AG04449 (cell line): ENCODE measurements at places on chromosomes 13 and 19.

GRCh38 chr13:112828756-112829155 lies 138.9 kb downstream of the ATP11A start:
- DNase-seq, result no peak

- DNase-seq, result no peak
Observed at GRCh38 chr19:3367628-3368440, 1.5 kb downstream of the NFIC start.

- no peak for DNase-seq
Observed at GRCh38 chr19:15962319-15962718, 13.5 kb downstream of the OR10H4 start.

DNA sequence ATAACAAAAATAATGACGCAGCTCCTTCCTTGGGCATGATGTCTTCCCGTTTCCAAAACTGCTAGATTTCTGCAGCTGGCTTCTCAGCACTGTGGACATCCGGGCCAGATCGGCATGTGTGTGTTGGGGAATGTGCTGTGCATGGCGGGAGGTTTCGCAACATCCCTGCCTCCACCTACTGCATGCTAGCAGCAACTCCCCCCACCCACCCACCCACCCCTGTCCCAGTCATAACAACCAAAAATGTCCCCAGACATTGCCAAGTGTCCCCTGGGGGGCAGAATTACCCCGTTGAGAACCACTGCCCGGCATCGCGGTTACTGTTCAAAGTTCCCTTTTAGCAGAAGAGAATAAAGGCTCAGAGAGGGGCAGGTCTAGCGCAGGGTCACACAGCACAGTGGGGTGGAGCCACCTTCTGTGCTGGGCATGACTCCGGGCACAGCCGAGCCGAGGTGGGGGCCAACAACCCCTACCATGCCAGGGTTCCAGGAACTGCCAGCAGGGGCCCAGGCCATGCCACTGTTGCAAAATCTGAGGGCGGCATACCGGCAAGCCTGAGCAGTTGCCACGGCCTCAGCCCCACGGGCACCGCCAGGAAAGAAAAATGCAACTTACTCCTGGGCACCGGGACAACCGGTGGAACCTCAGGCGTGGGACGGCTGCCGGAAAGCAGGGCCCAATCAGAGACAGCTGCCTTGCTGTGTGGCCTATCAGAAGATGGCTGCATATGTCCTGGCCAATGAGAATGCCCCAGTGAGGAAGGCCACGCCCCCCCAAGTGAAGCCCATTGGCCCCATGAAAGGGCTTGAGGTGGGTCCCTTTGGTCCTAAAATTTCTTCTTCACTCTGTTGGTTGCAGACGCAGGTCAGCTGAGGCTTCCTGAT lies 22.5 kb upstream of the NFIC start:
- DNase-seq, result no peak

GRCh38 chr19:58021541-58022282 lies 12.1 kb upstream of the ZSCAN1 start:
- DNase-seq, result no peak

- DNase-seq, result no peak
Observed at GRCh38 chr19:14674764-14675163, at the start of gene ADGRE3. Gene ADGRE3 (minus strand): TSS chr19:14674844. CDS start chr19:14674770, 74 bp downstream.

GRCh38 chr13:85508683-85509329 lies 290.4 kb downstream of the SLITRK6 start:
- no peak for DNase-seq

GRCh38 chr13:109096101-109096500 lies 466.7 kb downstream of the MYO16 start:
- DNase-seq, result no peak

- DNase-seq, result no peak
Observed at GRCh38 chr19:52094526-52095130, 937 bp downstream of the ZNF841 start.

DNA sequence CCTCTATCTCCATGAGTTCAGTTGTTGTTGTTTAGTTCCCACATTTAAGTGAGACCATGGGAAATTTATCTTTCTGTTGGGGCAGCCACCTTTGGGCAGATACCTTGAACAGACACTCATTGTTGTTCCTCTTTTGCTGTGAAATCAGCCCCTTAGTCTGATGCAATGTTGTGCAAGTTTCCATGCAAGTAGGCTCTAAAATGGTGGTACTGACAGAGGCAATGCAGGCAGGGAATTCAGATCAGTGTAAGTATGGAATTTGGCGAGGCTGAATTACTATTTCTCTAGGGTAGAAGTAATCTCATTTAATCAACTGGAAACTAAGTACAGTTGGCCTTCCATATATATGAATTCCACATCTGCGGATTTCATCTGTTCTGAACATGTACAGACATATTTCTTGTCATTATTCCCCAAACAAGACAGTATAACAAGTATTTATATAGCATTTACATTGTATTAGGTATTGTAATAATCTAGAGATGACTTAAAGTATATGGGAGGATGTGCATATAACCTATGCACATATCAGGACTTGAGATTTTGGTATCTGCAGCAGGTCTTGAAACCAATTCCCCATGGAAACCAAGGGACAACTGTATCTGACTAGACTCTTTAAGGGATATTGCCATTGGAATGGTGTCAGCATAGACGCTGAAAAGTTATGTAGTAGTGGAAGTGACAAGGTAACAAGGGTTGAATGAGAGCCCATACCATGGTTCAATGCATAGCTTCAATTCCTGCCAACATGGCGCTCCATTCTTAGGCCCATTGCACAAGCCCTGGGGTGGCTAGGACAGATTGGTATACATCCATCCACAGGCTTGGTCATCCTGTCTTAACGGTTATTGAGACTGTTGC lies 281.5 kb upstream of the HTR2A start:
- no peak for DNase-seq

DNA sequence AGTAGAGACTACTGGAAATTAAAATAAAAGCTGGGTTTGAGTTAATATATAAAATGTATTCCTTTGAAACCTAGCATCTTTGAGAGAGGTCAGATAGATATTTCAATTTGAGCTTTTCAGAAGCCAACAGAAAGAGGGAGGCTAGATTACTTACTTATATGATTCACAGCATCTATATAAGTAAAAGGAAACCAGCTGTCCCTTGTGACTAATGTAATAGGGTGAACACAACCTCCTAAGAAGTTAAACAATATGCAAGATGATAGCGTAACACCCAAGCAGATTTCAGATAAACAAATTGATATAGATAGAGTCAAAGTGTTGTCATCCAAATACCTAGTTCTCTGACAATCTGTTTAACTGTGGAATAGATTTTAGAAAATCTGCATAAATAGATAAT lies 393.5 kb upstream of the GPC6 start:
- no peak for DNase-seq

GRCh38 chr19:31181535-31181934 lies 167.7 kb downstream of the TSHZ3 start:
- DNase-seq, result no peak

DNA sequence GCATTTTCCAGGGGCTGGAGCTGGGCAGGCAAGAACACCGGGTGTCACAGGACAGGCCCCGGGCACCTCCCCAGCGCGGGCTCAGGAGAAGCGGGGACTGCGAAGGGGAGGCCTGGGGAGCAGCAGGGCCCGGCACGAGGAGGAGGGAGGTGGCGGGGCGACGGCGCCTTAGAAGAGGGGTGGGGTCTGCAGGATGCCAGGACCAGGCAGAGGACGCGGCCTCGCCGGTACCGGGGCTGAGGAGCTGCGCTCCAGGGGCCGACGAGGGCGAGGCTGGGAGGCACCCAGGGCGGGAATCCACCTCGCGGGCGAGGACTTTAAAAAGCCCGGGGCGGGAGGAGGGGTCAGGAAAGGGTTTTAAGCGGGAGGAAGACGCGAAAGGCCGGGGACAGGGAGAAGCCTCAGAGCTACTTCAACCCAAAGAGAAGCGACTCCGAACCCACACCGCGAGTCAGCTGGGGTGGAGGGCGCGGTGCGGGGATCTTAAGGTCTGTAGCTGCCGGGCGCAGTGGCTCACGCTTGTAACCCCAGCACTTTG lies 665 bp downstream of the ZNF347 start:
- DNase-seq, result no peak

GRCh38 chr13:109834973-109835720 lies 48.8 kb upstream of the IRS2 start:
- DNase-seq, result no peak

DNA sequence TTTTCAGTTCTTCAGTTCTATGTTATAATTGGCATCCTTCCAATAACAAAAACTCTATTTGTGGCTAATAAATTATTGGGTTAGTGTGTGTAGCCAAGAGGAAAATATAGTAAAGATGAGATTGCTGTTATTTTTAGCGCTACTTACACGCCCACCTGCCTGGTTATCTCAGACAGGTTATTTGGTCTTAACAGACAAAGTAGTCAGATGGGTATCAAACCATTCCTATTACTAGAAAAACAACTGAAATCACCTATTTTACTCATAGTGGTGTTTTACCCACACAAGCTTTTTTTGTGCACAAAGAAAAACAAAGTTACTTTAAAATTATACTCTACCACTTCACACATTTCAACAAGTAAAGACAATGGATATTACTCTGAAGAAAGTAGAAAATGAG lies 151.2 kb downstream of the TBC1D4 start:
- no peak for DNase-seq

DNA sequence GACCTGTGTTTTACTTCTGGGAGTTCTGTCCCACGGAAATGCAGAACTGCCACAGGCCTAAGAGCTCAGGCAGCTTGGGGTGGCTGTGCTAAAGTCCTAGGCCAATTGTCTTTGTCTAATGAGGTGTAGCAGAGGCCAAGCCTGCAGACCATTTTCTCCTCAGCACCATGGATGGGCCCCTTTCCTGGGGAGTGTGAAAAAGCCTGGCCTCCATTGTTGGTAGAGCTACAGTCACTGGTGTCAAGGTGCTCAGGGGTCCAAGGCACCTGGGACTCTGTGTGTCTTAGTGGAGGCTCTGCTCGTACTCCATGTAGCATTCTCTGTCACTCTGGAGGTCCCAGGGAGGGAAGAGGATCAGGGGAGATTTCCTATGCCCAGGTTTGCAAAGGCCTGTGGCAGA lies 329.6 kb downstream of the SLITRK5 start:
- DNase-seq, result no peak

- DNase-seq, result no peak
Observed at GRCh38 chr19:29483641-29483920, 42.2 kb upstream of the VSTM2B start.

GRCh38 chr13:73684286-73684685 lies 449.9 kb downstream of the KLF12 start:
- no peak for DNase-seq

DNA sequence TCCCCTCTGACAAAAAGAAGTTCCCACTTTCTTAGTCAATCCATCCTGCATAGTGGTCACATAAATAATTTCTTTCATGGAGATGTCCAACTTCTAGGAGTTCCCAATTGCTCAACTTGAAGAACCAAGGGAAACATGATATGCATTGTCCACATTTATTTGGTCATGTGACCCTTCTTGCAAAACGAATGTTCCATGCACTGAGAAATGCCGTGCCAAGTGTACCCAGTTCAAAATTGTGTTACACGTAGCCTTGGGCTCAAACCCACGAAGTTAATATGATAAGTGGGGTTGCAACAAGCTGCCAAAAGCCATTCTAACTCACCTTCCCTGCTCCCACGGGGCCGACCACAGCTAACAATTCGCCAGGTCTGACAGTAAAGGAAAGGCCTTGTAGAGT lies 113.1 kb downstream of the ABCC4 start:
- no peak for DNase-seq

GRCh38 chr13:101452519-101453485 lies at the start of gene ITGBL1:
Gene ITGBL1 (plus strand): TSS chr13:101452675. CDS start chr13:101452834, 159 bp downstream.
- DNase-seq, result no peak

GRCh38 chr19:45469945-45470761 lies 2.4 kb downstream of the FOSB start:
- no peak for DNase-seq

DNA sequence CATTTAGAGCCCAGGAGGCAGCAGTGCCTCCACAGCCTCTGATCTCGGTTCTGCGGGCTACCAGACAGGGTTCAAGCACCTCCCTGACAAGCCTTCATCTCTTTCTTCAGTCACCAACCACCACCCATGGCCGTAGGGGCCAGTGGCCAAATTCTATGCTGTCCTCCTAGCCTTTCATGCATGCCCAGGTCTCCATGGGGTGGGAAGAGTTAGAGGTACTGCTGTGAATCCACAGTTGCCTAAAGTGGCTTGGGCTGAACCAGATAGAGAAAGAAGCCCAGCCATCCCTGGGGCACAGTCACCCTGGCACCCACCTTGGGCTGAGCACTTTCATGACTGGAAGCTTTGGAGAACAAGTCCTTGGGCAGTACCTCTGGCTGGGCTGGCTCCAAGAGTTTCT lies 97.4 kb downstream of the ZDHHC20 start:
- DNase-seq, result no peak

- no peak for DNase-seq
Observed at GRCh38 chr13:72181661-72182060, 314.7 kb upstream of the DACH1 start.

DNA sequence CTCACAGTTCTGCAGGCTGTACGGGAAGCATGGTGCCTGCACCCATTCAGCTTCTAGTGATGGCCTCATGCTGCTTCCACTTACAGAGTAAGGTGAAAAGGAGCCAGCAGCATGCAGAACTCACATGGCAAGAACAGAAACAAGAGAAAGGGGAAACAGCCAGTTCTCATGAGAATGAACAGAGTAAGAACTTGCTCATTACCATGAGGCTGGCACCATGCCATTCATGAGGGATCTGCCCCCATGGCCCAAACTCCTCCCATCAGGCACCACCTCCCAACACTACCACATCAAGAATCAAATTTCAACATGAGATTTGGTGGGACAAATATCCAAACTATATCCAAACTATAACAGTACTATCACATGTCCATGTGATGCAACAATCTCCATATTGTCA lies 72.1 kb downstream of the KATNAL1 start:
- no peak for DNase-seq

- DNase-seq, result no peak
Observed at GRCh38 chr13:27423333-27423732, 1.1 kb upstream of the GTF3A start.

DNA sequence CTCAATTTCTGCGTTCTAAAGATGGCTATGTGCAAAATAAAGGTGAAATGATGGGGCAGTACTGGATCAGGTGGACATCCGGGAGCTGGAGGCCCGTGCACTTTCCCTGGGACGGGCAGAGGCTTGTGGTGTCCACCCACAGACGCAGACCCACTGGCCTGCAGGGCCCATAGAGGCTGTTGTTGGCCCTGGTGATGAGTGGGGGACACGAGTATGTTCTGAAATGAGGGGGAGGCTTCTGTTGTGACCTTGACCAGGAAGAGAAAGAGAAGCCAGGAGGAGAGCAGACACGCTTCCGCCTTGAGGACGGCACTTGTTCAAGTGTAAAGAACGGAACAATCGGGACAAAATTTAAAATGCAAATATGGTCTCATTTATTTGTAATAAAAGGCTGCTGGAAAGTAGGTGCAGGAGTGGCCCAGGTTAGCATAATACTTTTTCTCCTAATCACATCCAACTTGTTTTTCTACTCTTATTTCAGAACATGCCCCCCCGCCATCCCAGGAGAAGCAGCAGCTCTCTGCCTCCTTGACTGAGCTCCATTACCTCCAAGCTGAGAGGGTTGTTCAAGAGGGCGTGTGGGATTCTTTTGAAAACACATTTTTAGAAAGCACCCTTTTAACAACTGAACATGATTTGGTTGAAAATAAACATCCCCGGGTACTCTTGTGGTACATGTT lies 27.1 kb downstream of the ATP11A start:
- no peak for DNase-seq
